ENCODE measurements at places on chromosomes 12 and 14. TPM values are rescaled to one million over a fixed set of nuclear protein-coding genes. Genes with fewer than 3 reads are reported as not detected.

The BICDL1 gene
- total RNA-seq: 24.7 TPM

The SDR9C7 gene
- total RNA-seq: 0.38 TPM

The TRPV4 gene
- total RNA-seq: 1.4 TPM

The POU6F1 gene
- total RNA-seq: 8.2 TPM

The MYF6 gene
- total RNA-seq: 19.2 TPM

The APOLD1 gene
- total RNA-seq: 44.7 TPM

The INHBC gene
- not detected for total RNA-seq

The KRT5 gene
- 182 TPM for total RNA-seq

Data from camera-type eye (tissue), 1 donor.